Omental fat pad (tissue), 4 donors: ENCODE measurements at places on chromosomes 4 and X. TPM values are rescaled to one million over a fixed set of nuclear protein-coding genes. Genes with fewer than 3 reads are reported as not detected.

Gene COL25A1
- total RNA-seq = 8.9 TPM

Gene WAS
- 17.8 TPM for total RNA-seq

Gene ANK2
- 200 TPM for total RNA-seq

Gene GYPA
- not detected for total RNA-seq

Gene PPEF2
- not detected for total RNA-seq

Gene P2RY8
- 2.6 TPM for total RNA-seq

Gene EGF
- 0.12 TPM for total RNA-seq

Gene SPOCK3
- not detected for total RNA-seq

Gene GSTCD
- total RNA-seq = 13.2 TPM

Gene NALF2
- total RNA-seq = not detected

Gene CCDC120
- total RNA-seq = 2.1 TPM

DNA sequence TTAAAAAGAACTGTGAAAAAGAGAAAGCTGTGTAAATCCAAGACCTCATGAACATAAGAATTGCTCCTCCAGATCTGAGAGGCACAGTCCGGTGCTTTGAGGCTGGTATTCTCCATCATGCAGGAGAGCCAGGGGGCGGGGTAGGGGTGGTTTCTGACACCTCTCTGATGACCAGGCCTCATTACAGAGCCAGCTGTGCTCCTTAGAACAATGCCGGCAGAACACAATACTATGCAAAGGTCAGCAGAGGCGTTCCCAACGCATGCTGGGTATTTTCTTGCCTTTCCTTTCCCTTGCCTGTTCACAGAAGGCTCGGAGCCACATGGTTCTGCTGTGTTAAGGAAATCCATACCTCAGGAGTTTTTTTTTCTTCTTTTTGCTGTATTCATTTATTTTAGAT, 91.2 kb upstream of the SOD3 start:
- no peak for DNase-seq

GRCh38 chrX:8861908-8862307, 60.7 kb upstream of the FAM9A start:
- DNase-seq = no peak

DNA sequence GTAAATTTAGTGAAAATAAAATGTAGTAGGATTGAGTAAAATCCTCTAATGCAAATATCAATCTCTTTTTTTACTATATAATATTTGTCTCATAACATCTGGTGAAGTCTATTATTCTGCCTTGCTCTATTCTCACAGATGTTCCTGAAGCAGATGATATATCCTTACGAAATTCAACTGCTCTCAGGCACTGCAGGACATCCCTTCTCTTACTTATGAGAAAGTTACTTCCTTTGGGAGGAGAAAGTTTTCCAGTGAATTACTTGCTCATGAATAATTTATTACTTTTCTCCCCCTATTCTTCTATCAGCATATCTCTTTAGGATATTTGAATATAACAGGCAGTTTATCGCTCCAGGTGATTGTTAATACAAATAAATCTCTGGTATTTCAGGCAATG, 75.6 kb upstream of the AGA start:
- no peak for DNase-seq

- DNase-seq = no peak
These were observed 123.8 kb upstream of the DDIT4L start for GRCh38 chr4:100314057-100314456.

DNA sequence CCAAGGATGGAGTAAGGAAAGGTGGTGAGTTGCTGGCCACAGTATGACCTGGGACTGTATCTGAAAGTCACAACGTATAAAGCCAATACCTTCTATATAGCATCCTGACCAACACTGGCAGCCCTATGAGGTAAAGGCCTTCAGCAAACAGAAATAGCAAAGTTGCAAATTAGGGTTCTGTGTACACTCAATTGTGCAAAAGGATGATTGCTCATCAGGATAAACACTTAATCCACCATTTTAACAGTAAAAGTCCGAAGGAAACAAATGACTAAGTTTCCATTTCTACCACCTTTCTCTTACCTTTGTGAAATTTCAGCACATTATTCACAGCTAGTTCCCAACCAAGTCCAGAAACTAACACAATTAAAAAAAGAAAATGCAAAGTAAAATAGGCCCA, 1.4 kb upstream of the FNIP2 start:
- no peak for DNase-seq

- DNase-seq = no peak
These were observed 59.2 kb upstream of the GUCY1A1 start for GRCh38 chr4:155607481-155607880.

GRCh38 chr4:156654410-156654809, 317.2 kb downstream of the PDGFC start:
- DNase-seq = no peak

GRCh38 chr4:181688432-181688831, 554.8 kb upstream of the TENM3 start:
- no peak for DNase-seq

GRCh38 chr4:85617202-85617601, 142.3 kb downstream of the ARHGAP24 start:
- no peak for DNase-seq

GRCh38 chr4:637536-638280, 12.3 kb downstream of the PDE6B start:
- DNase-seq = no peak

DNA sequence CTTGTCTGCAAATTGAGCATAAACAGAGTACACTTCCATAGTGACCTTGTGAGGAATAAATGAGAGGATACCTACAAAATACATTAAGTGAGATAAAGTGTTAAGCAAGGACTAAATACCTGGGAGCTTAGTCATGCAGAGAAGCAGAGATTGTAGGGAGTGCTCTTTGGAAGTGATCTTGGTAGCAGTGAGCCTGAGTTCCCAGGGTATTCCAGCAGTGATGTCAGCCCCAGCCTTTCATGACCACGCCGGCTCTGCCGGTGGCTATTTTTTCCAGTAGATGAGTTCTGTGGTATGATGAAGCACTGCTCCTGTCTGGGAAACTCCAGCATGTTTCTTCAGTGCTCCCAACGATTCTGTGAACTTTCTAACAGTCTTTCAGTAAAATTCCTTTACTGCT, 391.5 kb upstream of the IGFBP7 start:
- DNase-seq = no peak

DNA sequence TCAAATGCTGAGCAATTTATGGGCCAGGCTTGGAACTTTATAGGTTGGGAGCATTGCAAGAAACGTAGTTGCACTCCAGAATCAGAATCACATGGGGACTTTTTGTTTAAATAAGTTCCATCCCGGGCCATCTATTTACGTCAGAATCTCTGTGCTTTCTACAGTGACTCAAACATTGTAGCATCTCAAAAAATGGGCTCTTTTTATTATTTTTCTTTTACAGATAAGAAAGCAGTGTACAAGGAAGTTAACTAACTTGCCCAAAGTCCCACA, 10.2 kb downstream of the CC2D2A start:
- DNase-seq = no peak

DNA sequence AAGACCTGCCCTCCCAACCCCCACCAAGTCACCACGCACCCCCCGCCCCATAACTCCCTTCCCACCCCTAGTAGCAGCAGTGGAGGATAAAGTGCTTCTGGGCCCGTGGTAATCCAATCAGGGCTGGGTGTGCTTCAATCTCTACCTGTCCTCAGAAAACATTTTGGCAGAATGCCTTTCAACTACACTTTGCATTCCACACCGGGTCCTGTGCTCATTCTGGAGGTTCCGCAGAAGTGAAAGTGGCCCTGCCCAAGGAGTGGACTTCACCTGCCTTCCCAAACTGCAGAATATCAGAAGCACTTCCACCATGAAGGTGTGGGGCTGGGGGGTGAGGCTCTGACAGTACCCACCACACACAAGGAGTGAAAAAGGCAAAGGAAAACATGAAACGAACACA, 322.3 kb downstream of the DHX15 start:
- no peak for DNase-seq

- DNase-seq = no peak
These were observed 40.1 kb downstream of the APLN start for GRCh38 chrX:129614481-129615255.

- no peak for DNase-seq
These were observed 9.9 kb downstream of the HMX1 start for GRCh38 chr4:8861576-8862295.

GRCh38 chr4:24511371-24512063, 72.8 kb downstream of the DHX15 start:
- DNase-seq = no peak

DNA sequence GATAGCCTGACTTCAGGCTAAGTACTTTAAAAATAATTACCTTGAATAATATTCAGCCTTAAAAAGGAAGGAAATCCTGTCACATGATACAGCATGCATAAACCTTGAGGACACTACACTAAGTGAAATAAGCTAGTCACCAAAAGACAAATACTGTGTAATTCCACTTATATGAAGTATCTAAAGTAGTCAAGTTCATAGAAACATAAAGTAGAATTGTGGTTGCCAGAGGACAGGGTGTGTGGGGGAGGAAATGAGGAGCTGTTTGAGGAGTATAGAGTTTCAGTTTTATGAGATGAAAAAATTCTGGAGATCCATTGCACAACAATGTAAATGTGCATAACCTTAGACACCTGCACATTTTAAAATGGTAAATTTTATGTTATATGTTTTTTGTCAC, 5.6 kb upstream of the STPG2 start:
- DNase-seq = no peak

GRCh38 chr4:81913427-81913879, 441.7 kb upstream of the RASGEF1B start:
- no peak for DNase-seq

GRCh38 chrX:44937606-44938005, 64.6 kb downstream of the KDM6A start:
- no peak for DNase-seq

DNA sequence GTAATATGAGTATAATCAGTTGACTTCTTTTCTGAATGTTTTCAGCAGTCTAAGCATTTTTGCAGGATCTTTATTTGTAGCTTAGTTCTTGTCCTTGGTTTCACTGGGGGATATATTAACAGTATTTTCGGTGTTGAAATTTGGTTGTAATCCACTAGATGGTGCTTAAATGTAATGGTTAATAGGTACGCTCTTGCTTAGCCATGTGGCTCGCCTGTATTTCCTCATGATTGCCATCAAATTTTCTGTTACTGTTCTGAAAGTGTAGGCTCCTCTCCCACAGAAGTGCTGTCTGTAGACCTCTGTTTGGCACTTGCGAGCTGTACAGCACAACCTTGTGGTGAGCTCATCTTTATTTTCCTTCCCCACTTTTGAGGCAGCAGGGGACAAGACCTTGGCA, 3.9 kb upstream of the FAAH2 start:
- no peak for DNase-seq

DNA sequence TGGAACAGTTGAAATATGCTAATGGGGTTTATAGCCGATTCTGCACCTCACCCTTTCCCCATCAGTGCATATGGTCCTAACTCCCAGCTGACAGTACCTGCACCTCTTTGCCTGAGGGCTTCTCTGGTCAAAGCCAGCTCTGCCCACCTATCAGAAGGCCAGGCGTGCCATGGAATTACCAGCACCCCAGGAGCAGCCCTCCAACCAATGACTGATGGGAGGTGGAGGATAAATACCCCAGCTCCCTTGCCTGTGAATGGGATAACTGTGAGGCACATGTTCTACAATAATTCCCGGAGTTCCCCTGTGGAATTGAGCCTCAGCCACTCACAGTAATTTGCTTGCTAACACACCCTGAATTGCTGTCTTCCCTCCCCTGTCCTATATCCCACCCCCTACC, 572.0 kb downstream of the BCOR start:
- no peak for DNase-seq

GRCh38 chr4:165016971-165017370, 14.8 kb upstream of the TRIM60 start:
- DNase-seq = no peak

- no peak for DNase-seq
These were observed 9.0 kb downstream of the GRIA3 start for GRCh38 chrX:123193101-123193500.

DNA sequence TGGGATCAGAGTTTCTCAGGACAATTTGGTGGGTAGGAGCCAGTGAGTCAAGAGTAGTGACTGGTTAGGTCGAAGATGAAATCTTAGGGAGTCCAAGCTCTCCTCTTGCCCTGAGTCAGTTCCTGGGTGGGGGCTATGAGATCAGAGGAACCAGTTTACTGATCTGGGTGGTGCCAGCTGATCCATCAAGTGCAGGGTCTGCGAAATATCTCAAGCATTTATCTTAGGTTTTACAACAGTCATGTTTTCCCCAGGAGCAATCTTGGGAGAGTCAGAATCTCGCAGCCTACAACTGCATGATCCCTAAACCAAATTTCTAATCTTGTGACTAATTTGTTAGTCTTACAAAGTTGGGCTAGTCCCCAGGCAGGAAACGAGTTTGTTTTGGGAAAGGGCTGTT, 1833.2 kb upstream of the PCDH7 start:
- DNase-seq = no peak

DNA sequence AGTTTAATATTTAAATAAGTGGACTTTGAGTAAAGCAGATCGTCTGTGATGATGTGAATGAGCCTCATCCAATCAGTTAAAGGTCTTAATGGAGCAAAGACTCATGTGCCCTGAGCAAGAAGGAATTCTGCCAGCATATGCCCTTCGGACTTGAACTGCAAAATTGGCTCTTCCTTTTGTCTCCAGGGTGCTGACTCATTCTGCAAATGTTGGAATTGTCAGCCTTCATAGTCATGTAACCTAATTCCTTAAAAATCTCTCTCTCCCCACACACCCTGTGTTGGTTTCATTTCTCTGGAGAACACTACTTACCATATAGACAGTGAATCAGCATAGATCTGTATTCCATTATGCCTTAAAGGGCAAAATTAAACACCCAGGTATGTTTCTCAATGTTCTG, 609.8 kb upstream of the GALNTL6 start:
- DNase-seq = no peak

- DNase-seq = no peak
These were observed 257.0 kb upstream of the AGTR2 start for GRCh38 chrX:115913575-115913974.

GRCh38 chr4:83438719-83439118, 16.9 kb downstream of the HELQ start:
- no peak for DNase-seq

GRCh38 chr4:25013756-25014661, 16.7 kb downstream of the LGI2 start:
- no peak for DNase-seq

DNA sequence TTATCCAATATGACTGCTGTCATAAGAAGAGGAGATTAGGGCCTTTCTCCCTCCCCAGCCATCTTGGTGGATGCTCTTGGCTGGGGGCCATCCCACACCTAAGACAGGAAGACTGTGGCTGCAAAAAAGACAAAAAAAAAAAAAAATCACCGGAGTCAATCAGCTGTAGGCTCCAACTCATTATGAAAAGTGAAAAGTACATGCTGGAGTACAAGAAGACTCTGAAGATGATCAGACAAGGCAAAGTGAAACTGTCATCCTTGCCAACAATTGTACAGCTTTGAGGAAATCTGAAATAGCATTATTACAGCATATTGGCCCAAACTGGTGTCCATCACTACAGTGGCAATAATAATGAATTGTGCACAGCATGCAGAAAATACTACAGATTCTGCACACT, 5.2 kb downstream of the EGFL6 start:
- no peak for DNase-seq

DNA sequence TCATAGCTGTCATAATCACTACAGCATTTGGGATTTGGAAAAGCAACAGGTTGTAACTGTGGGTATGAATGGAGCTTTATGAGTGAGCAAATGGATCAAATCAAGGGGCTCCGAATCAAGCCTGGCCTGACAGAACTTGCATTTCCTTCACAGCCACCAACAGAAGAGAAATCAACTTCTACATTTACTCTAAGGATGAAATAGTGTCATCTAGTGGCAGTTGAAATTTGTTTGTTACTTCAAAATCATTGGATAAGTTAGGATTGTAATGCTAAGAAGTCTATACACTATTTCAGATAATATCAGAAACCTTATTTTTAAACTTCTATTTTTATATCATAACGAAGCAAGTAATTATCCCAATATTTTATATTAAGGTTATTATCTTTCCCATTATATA, 10.7 kb upstream of the WDR17 start:
- no peak for DNase-seq
